ENCODE measurements at places on chromosomes 7 and 10.

DNA sequence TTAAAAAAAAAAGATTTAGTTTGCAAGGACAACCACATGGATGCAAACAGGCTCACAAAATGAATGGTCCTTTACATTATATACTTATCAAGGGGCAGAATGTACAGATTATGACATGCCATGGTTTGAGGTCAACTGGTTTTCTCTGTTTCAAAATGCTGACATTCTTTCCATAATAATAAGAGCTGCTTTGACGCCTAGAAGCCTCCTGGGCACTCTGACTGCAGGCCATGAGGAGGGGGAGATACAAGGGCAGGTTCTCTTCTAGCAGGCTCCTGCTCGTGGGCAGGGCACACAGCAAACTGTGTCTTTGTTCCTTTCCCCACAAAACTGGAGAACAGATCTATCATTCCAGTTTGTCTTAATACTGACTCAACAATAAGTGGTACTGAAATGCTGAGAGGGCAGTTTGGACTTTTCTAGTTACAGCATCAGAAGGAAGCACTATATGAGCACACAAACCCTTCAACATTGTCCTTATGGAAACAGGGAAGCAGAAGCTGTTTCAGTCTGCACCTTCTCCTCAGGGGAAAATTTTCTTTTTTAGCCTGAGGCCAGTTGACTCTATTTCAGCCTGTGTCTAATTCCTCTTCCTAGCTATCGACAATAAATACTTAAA lies 314.9 kb upstream of the AOAH start:
- no peak for DNase-seq

DNA sequence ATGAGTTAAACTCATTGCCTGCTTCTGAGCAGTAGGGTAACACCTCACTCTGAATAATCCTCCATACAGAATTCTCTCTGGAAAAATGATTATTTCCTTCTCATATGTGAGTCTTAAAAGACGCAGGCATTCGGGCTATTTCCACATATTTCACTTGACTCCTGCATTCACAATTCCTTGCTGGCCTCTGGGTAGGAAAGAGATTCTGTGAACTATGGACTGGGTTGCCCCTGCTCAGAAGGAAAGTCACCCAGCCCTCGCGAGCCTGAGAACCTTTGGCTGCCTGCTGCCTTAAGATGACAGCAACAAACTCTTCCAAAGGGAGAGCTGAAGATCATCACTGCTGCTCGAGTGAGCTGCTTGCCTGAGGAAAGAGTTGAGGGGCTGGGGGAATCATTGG lies 216.8 kb downstream of the BAMBI start:
- no peak for DNase-seq

- DNase-seq = no peak
Observed at GRCh38 chr7:120504386-120504785, 231.4 kb downstream of the KCND2 start.

GRCh38 chr10:69641261-69641980 lies 11.4 kb downstream of the FAM241B start:
- DNase-seq = no peak

DNA sequence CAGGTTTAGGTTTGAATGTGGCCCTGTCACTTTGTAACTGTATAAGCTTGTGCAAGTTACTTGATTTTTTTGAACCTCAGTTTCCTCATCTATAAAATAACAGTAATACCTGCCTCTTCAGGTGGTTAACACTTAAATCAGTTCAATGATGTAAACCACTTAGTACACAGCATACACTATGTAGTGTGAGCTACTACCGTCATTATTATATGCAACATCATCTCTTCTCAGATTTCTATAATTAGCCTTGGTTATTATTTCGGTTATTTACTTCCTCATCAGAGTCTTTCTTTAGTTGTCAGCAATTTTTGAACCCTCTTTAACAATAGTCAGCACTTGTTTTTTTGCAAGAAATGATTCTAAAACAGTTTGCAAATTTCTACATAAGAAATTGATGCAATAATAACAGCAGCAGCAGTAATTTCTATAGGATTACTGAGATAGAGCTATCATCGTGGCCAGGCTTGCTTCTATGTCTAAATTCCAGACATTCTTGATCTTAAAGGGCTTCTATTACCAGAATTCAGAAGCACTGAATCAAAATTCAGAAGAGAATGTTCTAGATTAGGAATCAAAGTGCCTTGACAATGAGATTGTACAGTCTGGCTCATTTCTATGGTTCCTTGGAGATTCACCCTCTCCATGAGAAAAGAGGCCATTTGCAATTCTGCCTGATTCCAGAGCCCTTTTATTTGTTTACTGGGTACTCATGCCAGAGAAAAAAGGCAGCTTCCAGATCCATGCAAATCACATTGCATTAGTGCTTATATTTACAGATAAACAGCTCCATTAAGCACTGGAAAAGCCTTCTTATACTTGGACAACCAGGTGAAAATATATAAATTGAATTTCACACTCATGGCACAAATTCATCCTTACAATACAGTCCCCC lies 25.0 kb upstream of the WDR11 start:
- DNase-seq = no peak

GRCh38 chr10:129759214-129760002 lies 204.7 kb downstream of the EBF3 start:
- DNase-seq = no peak

- no peak for DNase-seq
Observed at GRCh38 chr10:80196270-80196949, 8.9 kb downstream of the ANXA11 start.

DNA sequence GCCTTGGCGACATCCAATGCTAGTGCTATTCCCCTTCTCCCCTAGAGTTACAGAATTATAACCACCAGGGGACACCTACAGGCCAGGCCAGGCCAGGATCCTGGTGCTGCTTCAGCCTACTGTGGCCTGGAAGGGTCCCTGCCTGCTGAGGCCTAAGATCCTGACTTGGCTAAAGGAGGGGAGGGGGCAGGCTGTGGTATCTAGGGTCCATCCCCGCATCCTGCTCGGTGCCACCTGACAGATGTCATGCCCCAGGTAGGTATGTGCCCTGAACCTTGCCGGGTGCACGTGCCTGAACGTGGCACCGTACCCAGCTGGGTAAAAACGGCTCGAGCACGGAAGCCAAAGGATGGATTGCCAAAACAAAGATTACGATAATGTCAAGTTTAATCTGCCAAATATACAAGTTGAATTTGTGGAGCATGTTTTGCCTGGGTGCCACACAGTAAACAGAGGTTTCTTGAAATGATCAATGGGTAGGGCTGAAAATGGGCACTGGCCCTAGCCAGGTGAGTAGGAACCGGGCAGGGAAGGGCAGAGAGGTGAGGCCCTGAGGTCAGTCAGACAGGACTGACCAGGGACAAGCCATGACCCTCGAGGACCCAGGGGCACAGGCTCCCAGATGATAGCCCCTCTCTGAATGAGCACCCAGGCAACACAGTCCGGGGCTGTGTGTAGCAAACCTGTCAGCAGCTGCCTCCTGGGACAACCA lies 12.6 kb downstream of the PDAP1 start:
- no peak for DNase-seq

GRCh38 chr7:19023477-19023876 lies 94.0 kb downstream of the TWIST1 start:
- no peak for DNase-seq

GRCh38 chr7:117176206-117176605 lies 146.7 kb downstream of the WNT2 start:
- DNase-seq = no peak
